ENCODE measurements at places on chromosomes 2 and 18.

DNA sequence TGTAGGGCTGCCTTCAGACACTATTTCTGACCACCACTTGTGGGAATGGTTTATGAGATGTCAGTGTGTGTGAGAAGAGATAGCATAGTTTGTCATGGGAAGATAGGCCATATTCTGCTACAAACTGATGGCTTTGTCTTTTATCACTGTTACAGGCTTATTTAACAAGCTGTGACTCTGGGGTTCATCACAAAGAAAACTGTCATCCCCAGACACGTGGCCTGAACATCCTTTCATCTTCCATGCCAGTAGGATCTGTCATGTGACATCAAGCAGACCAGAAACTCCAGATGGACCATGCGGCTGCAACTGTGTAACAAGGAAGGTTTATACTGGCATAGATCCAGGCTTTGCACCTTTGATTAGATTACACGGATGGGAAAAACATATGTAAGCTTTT, 128.6 kb upstream of the KCNH7 start:
- no peak for DNase-seq

- no peak for DNase-seq
Measured at GRCh38 chr2:36387258-36387916, 31.8 kb downstream of the CRIM1 start.

DNA sequence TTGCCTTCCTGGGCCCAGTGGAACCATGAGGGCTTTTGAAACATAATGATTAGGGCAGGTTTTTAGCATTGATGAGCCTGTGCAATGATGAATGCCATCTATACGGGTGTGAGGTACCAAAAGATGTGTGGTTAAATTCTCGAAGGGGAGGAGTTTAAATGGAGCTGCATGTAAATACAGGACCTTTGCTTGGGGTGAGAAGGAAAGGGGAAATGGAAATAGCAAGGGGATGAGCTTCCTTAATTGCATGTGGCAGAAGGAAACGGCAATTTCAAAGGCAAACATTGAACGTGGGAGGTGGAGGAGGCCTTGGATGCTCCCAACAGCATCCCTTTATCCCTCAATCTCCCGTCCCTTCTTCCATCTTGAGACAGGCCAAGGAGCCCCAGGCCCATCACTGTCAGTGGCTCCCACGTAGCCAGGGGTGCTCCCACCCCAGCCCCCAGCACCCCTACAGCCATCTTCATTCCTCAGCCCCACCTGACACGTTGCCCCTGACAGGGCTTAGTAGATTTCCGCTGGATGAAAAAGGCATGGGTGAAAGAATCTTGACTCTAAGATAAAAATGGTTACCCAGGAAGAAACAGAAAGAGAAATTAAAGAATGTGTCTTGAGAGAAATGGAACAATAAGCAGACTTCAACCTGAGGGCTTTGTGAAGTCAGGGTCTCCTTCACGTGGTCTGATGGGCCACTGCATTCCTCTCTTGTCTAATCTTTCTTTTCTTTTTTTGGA, 32.5 kb downstream of the INPP5D start:
- DNase-seq, result peak; percentile 63

GRCh38 chr2:85862426-85862825, 26.4 kb downstream of the ST3GAL5 start:
- no peak for DNase-seq

DNA sequence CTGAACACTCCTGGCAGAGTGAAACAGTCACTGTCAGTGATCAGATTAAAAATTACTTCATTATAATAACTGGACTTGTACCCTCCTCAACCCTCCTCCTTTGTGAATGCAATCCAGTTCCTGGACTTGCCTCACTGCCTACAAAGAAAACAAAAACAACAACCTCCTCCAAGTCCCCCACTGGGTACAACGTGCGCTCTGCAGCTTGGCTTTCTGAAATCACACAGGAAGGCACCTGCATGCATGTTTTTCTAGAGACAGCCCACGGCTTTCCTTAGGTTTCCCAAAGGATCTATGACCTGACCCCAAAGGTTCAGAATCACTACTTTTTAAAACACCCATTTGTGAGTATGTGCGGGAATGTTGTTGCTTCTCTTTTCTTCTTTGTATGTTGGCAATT, 61.4 kb upstream of the TUBA3E start:
- no peak for DNase-seq

GRCh38 chr2:78418021-78418420, 607.5 kb upstream of the REG3G start:
- DNase-seq, result no peak

DNA sequence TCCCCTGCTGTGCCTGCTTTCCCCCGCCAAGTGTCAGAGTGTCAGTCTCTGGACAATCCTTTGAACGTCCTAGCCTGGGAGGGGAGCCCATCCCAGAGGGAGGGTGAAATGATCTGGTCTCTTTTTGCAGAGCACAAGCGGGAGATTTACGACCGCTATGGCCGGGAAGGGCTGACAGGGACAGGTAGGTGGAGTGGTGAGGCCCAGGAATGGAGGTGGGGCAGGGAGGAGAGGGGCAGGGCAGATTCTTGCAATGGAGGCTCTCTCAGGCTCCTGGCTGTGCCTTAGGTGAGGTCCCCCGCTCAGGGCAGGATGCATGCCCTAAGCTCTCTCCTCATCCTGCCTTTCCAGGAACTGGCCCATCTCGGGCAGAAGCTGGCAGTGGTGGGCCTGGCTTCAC, 2.4 kb downstream of the DNAJB2 start:
- no peak for DNase-seq

DNA sequence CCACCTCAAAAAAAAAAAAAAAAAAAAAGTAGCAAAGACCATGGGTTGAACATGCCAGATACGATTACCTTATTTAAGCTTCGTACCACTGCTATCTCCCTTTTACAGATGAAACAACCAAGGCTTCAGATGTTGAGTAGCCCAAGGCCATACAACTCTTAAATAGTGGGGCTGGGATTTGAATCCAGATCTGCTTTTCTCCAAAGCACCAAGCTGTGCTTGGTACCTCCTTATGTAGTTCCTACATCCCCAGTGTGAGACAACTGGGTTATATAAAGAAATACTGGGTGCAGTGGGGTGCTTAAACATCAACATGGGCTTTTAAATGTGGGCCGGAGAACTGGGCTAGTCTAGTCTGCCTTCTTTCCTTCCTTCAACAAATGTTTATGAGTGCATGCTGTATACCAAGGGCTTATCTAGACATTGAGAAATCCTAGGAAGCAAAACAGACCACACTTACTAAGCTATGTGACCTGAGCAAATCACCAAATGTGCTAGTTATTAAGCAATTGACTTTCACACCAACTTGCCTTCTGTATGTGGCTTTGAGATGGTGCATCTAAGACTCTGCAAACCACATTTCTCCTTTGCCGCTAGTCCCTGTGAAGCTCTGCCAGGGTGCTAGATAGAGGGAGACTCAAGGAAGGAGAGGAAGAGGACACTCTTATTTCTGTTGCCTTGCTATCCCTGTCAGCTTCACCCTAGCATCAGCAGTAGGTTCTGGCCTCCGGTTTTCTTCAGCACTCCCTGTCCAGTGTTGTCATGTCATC, 206.8 kb upstream of the FBXO11 start:
- DNase-seq, result peak; percentile 33

- DNase-seq, result no peak
Measured at GRCh38 chr18:77469131-77469530, 219.5 kb downstream of the GALR1 start.

DNA sequence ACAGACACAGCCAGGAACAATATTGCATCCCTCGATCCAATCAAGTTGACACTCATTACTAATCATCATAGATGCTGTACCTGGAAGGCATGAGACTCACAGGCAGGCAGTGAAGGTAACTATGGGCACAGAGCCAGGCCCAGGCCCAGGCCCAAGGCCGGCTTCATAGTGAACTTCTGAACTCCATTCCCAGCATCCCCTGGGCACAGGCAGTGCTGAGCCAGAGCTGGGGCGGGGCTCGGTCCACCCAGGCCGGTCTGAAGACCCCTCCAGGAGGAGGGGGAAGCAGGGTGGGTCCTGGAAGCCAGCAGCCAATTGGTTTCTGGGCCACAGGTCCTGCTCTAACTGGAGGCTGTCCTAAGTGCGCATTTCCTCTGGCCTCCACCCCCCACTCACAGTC, 37.6 kb downstream of the MLPH start:
- no peak for DNase-seq

GRCh38 chr2:79723830-79724229, 211.0 kb downstream of the CTNNA2 start:
- no peak for DNase-seq

- DNase-seq, result no peak
Measured at GRCh38 chr2:64745562-64745961, 91.8 kb upstream of the SERTAD2 start.

DNA sequence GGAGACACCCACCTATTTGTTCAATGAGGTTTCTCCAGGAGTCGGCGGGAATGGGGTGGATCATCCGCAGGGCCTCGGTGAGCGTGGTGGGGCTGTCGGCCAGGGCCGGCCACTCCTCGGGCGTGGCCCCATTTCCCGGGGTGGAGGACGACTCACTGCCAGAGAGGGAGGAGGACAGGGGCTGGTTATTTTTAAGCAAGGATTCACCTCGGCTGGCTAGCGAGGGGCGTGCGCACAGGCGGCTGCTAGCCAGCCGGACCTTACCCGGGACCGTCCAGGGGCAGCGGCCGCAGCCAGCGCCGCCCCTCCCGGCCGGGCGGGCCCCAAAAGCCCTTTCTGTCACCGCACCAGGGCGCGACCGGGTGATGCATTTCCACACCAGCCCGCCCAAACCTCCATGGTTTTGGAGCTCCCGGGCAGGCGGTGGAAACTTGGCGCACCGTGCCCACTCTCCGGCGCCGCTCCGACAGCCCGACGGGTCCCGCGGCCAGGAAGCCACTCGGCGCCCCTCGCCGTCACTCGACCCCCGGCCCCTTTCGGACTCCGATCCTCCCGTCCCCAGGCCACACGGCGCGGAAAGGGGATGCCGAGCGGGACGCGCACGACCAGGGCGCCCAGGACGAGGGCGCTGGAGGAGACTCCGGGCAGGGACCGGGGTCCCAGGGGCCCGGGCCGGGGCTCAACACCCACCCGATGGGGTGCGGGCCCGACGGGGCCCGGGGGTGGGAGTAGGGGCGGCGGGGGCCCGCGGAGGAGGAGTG, 57.1 kb downstream of the SNORC start:
- no peak for DNase-seq

GRCh38 chr18:45608400-45608799, 6.9 kb upstream of the SLC14A2 start:
- DNase-seq, result no peak

GRCh38 chr2:133508546-133509165, 59.6 kb downstream of the NCKAP5 start:
- no peak for DNase-seq

- no peak for DNase-seq
Measured at GRCh38 chr2:3637692-3638455, 20.1 kb upstream of the ALLC start.

GRCh38 chr2:46325182-46325928, 28.1 kb downstream of the EPAS1 start:
- no peak for DNase-seq

- DNase-seq, result peak; percentile 96
Measured at GRCh38 chr2:9336576-9337314, 86.6 kb downstream of the ITGB1BP1 start.

DNA sequence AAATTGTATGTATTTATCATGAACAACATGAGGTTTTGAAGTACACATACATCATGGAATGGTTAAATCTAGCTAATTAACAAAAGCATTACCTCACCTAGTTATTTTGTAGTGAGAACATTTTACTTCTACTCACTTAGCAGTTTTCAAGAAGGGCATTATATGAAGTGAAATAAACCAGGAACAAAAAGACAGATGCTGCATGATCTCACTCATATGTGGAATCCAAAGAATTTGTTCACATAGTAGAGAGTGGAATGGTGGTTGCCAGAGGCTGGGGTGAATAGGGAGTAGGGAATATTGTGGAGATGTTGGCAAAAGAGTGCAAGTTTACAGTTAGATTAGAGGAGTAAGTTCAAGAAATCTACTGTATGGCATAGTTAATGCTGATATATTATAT, 292.0 kb downstream of the ASXL3 start:
- DNase-seq, result no peak

DNA sequence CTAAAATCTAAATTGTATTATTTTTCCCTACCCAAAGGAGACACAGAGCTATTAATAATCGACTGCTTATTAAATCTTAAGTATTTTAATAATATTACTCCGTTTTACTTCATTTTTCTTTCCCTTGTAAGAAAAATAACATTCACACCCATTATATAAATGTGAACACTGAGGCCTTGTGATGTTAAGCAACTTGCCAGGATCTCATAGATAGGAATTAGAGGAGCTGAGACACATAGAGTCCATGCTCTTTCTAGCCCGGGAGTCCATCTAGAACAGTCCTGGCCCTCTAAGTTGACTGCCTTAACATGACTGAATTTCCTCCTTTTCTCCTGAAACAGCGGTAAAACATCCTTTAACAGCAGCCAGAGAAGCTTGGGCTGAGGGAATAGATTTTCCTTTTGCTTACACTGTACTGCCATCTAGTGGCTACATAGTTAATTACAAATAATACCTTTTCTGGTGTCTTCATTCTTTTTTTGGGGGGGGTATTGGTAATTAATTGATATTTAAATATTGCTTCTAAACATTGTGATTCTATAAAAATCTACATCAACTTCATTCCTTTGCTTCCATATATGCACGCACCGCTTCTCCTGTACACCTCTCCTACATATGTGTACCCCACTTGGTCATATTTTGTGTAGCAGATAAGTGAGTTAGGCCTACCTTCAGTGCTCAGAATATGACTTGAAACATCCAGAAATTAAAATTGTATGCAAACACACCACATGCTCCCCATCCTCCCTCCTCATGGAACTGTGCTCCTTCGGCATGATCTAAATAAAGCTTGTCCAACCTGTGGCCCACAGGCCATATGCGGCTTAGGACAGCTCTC, 125.8 kb upstream of the HNMT start:
- DNase-seq, result peak; percentile 50

GRCh38 chr18:58895385-58895784, 30.7 kb downstream of the ZNF532 start:
- DNase-seq, result no peak

- DNase-seq, result no peak
Measured at GRCh38 chr2:203586206-203586605, 51.1 kb upstream of the RAPH1 start.

- peak; percentile 21 for DNase-seq
Measured at GRCh38 chr2:157876786-157877138, 632 bp upstream of the ACVR1 start.

DNA sequence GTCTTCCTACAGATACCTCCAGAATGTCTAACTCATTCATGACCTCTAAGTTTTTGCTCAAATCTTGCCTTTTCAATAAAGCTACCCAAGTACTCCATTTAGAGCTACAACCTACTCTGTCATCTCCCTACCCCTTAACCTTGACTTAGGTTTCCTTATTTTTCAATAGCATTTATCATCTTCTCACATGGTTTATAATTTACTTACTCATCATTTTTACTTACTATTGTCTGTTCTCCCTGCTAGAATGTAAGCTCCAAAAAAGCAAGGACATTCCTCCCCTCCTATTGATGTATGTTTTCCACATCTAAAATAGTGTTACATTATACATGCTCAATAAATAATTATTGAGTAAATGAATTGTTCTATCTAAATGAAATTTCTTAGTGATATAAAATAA, 3.1 kb upstream of the GCA start:
- no peak for DNase-seq

- DNase-seq, result no peak
Measured at GRCh38 chr2:37683921-37684780, 12.7 kb upstream of the CDC42EP3 start.

- DNase-seq, result no peak
Measured at GRCh38 chr18:67232406-67232805, 284.1 kb downstream of the DSEL start.

- DNase-seq, result no peak
Measured at GRCh38 chr2:85550486-85550885, 10.8 kb downstream of the GGCX start.

- no peak for DNase-seq
Measured at GRCh38 chr2:97741686-97742085, 28.3 kb downstream of the ZAP70 start.

- no peak for DNase-seq
Measured at GRCh38 chr2:216717491-216717901, 22.1 kb upstream of the IGFBP5 start.

Data from hematopoietic multipotent progenitor cell treated with erythropoietin and hydrocortisone succinate and interleukin-3 and kit ligand, for 8 days (in vitro differentiated cells).